ENCODE measurements at places on chromosomes 11 and 22.

- DNase-seq, result no peak
- no peak overlapping the region for H3K4me3 ChIP-seq
- no peaks in the 10 kb centered on the region for H3K36me3 ChIP-seq
- H3K27me3 ChIP-seq, result no peaks in the 10 kb centered on the region
Measured at GRCh38 chr11:8095806-8096522, 15.0 kb downstream of the TUB start.

DNA sequence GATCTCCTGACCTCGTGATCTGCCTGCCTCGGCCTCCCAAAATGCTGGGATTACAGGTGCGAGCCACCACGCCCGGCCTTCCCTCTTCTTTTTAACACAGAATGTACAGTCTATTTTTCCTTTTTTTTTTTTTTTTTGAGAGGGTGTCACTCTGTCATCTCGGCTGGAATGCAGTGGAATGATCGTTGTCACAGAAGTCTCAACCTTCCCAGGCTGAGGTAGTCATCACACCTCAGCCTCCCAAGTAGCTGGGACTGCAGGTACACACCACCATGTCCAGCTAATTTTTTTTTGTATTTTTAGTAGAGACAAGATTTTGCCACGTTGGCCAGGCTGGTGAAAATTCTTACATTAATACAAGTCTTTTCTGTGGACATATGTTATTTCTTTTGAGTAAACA, 13.1 kb downstream of the PPP6R2 start:
- peaks cover 23% of the 10 kb centered on the region for H3K36me3 ChIP-seq
- H3K27ac ChIP-seq, result no peak overlapping the region
- DNase-seq, result no peak

DNA sequence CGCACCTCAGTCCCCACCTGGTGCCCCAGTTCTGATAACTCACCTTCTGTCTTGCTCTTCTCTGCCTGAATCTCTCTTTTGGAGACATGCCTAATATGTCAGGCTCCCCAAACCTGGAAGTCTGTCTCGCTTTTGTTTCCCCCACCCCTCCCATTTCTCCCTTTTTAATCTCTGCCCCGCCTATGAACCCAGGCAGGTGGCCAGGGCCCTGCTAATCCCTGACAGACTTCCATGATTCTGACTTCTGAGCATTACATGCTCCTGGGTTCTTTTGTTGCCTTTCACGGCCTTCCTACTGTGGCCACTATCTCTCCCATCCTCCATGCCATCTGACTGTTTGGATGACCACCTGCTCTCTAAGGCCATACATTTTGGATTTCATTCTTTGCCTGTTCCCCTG, 1120.9 kb upstream of the CCDC90B start:
- no peaks in the 10 kb centered on the region for H3K36me3 ChIP-seq
- no peaks in the 10 kb centered on the region for H3K4me1 ChIP-seq
- no peak overlapping the region for H3K27ac ChIP-seq
- H3K4me3 ChIP-seq, result no peak overlapping the region
- no peak for DNase-seq

DNA sequence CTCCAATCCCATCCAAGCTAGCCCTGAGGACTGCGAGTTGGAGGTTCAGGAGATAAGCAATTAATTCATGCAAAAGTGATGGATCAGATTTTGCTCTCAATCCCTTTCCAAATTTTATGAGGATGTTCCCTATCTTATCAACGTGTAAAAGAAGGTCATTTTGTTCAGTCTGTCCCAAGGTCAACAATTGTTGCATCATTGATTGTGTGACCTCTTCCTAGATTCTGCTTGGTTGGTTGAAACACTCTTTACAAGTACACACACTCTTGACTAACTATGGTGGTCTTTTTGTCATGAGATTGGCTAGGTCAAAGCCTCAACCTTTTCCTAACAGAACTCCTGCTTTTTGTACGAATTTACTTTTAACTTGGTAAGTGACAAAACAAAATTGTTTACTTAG, 41.7 kb downstream of the COMMD9 start:
- H3K27me3 ChIP-seq, result peaks cover 5% of the 10 kb centered on the region
- no peak for DNase-seq
- H3K4me1 ChIP-seq, result no peaks in the 10 kb centered on the region
- H3K36me3 ChIP-seq, result no peaks in the 10 kb centered on the region
- H3K4me3 ChIP-seq, result no peak overlapping the region

- H3K4me1 ChIP-seq, result no peaks in the 10 kb centered on the region
- no peak for DNase-seq
Measured at GRCh38 chr11:70872955-70873735, 379.2 kb downstream of the SHANK2 start.

- no peaks in the 10 kb centered on the region for H3K4me1 ChIP-seq
- no peaks in the 10 kb centered on the region for H3K27me3 ChIP-seq
- no peaks in the 10 kb centered on the region for H3K36me3 ChIP-seq
- no peak overlapping the region for H3K27ac ChIP-seq
Measured at GRCh38 chr11:119506436-119506835, 83.5 kb upstream of the THY1 start.

GRCh38 chr11:15006139-15006759, 34.1 kb upstream of the CALCA start:
- H3K4me3 ChIP-seq, result no peak overlapping the region
- peak; percentile 19 for DNase-seq
- H3K36me3 ChIP-seq, result no peaks in the 10 kb centered on the region
- H3K27ac ChIP-seq, result no peak overlapping the region
- H3K27me3 ChIP-seq, result no peaks in the 10 kb centered on the region

DNA sequence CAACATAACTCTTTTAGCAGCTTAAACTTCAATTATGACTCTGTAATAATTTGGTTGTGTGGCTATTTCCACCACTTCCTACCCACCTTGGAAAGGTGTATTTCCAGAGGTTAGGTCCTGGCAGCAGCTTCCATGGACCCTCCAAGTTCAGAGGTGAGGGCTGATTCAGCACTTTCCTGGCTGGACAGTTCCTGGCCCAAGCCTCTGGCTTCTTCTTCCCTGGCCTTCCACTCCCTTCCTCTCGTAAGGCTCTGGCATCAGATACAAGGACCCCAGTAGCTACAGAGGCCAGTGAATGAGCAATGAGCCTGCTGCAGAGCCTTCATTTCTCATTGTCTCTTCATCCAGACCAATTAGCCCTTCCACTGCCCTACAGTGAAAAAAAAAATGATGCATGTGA, 98.1 kb upstream of the KIRREL3 start:
- H3K27ac ChIP-seq, result no peak overlapping the region
- H3K36me3 ChIP-seq, result no peaks in the 10 kb centered on the region
- DNase-seq, result no peak

GRCh38 chr11:78384231-78384630, 33.4 kb downstream of the GAB2 start:
- no peak overlapping the region for H3K4me3 ChIP-seq
- H3K27ac ChIP-seq, result no peak overlapping the region
- H3K27me3 ChIP-seq, result no peaks in the 10 kb centered on the region
- H3K4me1 ChIP-seq, result peaks cover 3% of the 10 kb centered on the region
- no peak for DNase-seq

DNA sequence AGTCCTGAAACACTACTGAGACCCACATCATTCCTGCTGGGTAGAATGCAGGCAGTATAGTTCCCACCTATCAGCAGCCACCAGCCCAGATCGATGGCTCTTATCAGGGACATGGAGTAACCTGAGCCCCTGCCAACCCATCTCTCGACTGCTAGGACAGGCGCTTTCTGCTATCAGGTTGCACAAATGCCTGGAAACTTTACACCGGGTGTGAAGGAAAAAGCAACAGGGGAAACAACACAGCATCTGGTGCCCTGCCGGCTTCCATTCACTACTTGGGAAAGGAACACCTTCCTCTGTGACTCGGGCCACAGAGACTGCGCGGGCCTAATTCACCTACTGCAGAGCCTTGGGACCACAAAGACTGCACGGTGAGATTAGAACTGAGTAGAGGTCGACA, 18.5 kb downstream of the RBFOX2 start:
- H3K27me3 ChIP-seq, result no peaks in the 10 kb centered on the region
- H3K27ac ChIP-seq, result no peak overlapping the region
- peaks cover 26% of the 10 kb centered on the region for H3K4me1 ChIP-seq
- no peak overlapping the region for H3K4me3 ChIP-seq
- peak; percentile 64 for DNase-seq
- H3K36me3 ChIP-seq, result no peaks in the 10 kb centered on the region

- no peaks in the 10 kb centered on the region for H3K36me3 ChIP-seq
- H3K27ac ChIP-seq, result no peak overlapping the region
- no peaks in the 10 kb centered on the region for H3K4me1 ChIP-seq
- H3K27me3 ChIP-seq, result no peaks in the 10 kb centered on the region
Measured at GRCh38 chr11:75919525-75919924, 104.5 kb downstream of the UVRAG start.

- no peaks in the 10 kb centered on the region for H3K27me3 ChIP-seq
- no peaks in the 10 kb centered on the region for H3K36me3 ChIP-seq
- no peak overlapping the region for H3K27ac ChIP-seq
- H3K4me1 ChIP-seq, result no peaks in the 10 kb centered on the region
Measured at GRCh38 chr11:131653260-131653659, 282.8 kb downstream of the NTM start.

- H3K4me3 ChIP-seq, result no peak overlapping the region
- H3K36me3 ChIP-seq, result no peaks in the 10 kb centered on the region
- DNase-seq, result peak; percentile 17
- H3K27me3 ChIP-seq, result no peaks in the 10 kb centered on the region
- no peaks in the 10 kb centered on the region for H3K4me1 ChIP-seq
Measured at GRCh38 chr11:27701355-27702105, 1.3 kb upstream of the BDNF start.

- H3K27me3 ChIP-seq, result no peaks in the 10 kb centered on the region
- peak overlapping the region; percentile 57 for H3K4me3 ChIP-seq
- peak overlapping the region; percentile 15 for H3K27ac ChIP-seq
- peak; percentile 64 for DNase-seq
Measured at GRCh38 chr11:68002938-68003845, 705 bp downstream of the UNC93B1 start.

GRCh38 chr11:63511048-63511748, 5.3 kb downstream of the LGALS12 start:
- H3K4me1 ChIP-seq, result peaks cover 21% of the 10 kb centered on the region
- no peak for DNase-seq
- H3K4me3 ChIP-seq, result no peak overlapping the region

GRCh38 chr11:99160447-99160846, 139.7 kb downstream of the CNTN5 start:
- no peak overlapping the region for H3K4me3 ChIP-seq
- no peaks in the 10 kb centered on the region for H3K36me3 ChIP-seq
- H3K27ac ChIP-seq, result no peak overlapping the region
- H3K4me1 ChIP-seq, result no peaks in the 10 kb centered on the region

DNA sequence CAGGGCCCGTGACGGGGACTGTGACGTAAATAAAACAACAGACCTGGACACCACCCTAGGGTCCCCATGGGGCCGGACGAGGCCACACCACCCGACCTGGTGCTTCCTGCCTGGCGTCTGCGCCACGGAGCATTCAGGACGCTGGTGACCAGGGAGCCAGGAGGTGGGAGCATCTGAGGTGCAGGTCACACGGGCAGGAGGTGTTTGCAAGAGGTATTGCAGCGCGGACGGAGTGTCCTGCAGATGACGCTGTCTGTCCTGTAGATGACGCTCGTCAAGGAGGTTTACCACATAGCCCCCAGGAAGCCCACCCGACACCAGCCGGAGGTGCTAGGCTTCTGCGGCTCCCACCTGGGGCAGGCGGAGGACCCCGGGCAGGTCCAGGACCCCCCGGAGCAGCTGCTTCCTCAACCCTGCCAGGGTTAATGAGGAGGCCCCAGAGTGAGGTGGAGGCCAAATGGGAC, 986 bp upstream of the MUC5B start:
- H3K4me3 ChIP-seq, result no peak overlapping the region
- no peak overlapping the region for H3K27ac ChIP-seq
- no peak for DNase-seq

GRCh38 chr11:27204529-27204928, 158.5 kb downstream of the CCDC34 start:
- no peak overlapping the region for H3K27ac ChIP-seq
- no peak overlapping the region for H3K4me3 ChIP-seq
- H3K36me3 ChIP-seq, result no peaks in the 10 kb centered on the region
- no peaks in the 10 kb centered on the region for H3K27me3 ChIP-seq

DNA sequence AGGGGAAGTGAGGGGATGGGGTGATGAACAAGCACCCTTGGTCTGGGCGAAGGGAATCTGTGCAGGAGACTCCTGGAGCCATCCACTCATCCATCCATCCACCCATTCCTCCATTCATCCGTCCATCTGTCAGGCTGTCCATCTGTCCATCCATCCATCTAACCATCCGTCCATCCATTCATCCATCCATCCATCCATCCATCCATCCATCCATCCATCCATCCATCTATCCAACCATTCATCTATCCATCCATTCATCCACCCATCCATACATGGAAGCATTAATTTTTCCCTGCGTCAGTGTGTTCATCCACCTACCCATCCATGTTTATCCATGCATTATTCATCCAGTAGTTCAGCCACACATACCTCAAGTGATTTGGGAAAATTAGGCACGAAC, 32.0 kb downstream of the WNT11 start:
- DNase-seq, result no peak
- peaks cover 40% of the 10 kb centered on the region for H3K27me3 ChIP-seq
- H3K4me3 ChIP-seq, result no peak overlapping the region
- no peaks in the 10 kb centered on the region for H3K36me3 ChIP-seq
- peaks cover 32% of the 10 kb centered on the region for H3K4me1 ChIP-seq

DNA sequence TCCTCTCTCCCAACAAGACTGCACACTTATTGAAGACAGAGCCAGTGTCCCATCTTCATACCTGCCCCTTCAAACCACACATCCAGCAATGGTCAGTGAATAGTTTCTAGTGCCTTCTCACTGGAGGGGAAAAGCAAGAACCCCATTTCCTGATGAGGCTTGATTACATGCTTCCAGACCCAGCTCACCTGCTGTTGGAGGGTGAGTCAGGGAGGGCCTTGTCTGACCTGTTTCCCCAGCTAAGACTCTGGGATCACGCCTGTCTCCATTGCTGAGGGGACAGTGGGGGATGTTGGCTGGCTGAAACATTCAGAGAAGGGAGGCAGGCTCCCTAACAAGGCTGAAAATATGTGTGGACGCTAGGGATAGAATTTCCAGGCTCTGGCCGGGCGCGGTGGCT, 27.5 kb upstream of the ZDHHC13 start:
- no peak overlapping the region for H3K4me3 ChIP-seq
- H3K36me3 ChIP-seq, result no peaks in the 10 kb centered on the region
- H3K27me3 ChIP-seq, result no peaks in the 10 kb centered on the region
- no peak for DNase-seq
- no peaks in the 10 kb centered on the region for H3K4me1 ChIP-seq

All from K562 (cell line).